ENCODE measurements at places on chromosomes 13 and 19.

GRCh38 chr13:111175372-111175771 lies 60.3 kb downstream of the ARHGEF7 start:
- DNase-seq, result no peak

DNA sequence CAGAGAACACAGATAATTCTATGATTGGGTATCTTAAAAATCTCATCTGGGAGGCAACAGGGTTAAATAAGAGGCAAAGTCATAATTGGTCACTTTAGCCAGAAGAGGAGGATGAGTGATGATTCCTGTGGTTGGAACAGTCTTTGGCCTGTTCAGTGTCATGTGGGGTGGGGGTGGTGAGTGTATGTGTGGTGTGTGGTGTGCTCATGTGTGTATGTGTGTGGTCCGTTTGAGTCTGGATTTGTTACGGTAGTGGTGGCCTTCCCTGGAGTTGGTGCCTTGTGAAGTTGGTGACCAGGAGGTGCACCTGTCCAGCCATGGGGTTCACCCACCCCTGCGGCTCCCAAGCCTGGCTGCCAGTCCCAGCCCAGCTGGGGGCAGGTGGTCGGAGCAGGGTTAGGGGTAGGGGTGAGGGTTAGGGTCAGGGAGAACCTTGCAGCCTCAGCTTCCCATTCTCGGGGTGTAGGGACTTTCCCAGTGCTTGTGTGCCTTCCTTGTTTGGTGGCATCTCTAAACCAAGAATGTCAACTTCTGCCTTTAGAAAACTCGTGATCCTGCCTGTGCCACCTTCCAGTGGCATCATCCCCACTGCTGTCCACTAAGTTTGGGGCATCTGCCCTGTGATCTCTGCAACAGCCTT lies 97.5 kb downstream of the RAB20 start:
- no peak for DNase-seq

GRCh38 chr19:30028118-30028991 lies 86.3 kb downstream of the URI1 start:
- no peak for DNase-seq

DNA sequence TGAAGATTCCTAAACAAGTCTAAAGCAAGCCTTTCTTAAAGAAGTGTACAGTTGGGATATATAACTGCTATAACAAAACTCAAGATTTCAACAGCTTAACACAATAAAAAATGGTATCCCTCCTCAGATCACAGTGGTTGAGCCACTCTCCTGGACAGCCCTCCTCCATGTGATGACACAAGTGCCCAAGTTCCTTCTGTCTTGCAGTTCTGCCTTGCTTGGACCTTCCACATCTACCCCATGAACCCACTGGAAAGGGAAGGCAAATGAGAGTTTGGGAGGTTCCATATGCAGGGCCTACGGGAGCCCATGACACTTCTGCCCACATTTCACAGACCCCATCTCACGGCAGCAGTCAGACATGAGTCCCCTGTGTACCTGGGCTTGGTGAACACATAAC lies 659.2 kb downstream of the UQCRFS1 start:
- DNase-seq, result no peak

GRCh38 chr13:34017231-34017630 lies 199.3 kb downstream of the RFC3 start:
- no peak for DNase-seq

DNA sequence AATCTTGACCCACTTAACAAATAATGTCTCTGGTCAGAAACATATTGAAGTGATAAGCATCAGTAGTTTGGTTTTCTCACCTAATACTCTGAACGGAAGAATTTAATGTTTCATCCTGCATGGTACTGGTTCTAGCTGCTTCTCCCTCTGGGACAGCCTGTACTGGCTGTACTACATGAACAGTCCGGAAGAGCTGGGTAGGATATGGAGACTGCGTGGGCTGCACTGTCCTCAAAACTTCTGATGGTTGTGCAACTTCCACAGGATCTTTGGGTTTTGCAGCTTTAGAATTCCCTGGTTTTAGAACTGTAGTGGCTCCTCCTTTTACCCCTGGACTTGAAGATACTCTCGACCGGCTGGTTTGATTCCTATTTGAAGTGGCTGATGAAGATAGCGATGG lies 78.3 kb downstream of the ELF1 start:
- no peak for DNase-seq

GRCh38 chr19:13262450-13262849 lies 112.2 kb downstream of the IER2 start:
- DNase-seq, result no peak

DNA sequence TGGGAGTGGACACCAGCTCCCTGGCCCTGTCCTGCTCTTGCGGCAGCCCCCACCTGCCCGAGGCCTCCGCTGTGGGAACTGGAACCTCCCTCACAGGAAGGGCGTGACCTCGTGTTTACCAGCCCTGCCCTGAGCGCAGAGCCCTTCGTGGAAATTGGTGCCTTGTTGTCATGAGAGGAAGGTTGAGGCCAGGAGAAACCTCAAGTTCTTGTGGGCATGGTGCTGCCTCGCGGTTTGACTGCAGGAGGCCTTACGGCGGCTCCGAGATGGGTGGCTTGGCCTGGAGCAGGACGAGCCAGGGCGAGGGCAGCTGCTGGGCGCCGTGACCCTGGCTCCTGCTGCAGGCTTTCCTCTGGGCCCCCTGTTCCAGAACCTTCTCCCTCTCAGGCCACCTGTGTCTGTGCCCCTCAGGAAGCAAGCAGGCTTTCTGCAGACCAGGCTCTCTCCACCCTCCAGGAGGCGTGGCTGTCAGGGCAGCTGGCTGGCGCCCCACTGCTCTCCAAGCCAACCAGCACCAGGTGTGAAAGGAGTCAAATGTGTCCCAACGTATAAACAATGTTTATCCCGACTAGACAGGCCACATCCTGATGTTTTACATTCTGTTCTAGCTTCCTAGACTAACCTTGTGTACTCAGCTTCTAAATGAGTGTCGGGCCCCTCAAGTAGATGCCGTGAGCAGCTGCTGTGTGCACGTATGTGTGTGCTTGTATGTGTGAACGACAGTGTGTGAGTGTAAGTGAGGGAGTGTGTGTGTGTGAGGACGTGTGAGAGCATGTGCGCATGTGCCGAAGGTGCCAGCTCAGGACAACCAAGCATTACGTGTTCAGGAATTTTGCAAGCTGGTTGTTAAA lies 10.4 kb upstream of the RASA3 start:
- no peak for DNase-seq

- DNase-seq, result no peak
Observed at GRCh38 chr19:14432791-14433553, at the start of gene PKN1. Gene PKN1 (plus strand): TSS chr19:14433306. CDS start chr19:14433522, 216 bp downstream.

DNA sequence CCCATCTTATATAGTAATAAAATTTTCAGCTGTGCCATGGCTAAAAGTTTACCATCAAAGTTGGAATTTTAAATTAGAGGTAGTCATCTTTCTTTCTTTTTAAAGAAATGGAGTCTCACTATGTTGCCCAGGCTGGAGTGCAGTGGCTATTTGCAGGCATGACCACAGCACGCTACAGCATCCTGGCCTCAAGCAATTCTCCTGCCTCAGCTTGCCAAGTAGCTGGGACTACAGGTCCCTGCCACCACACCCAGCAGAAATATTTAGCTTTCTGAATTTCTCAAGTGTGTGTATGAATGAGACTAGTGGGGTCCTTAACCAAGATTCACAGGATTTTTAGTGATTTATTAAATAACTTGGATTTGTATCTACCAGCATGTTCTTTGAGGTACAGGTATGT lies 30.5 kb upstream of the USPL1 start:
- DNase-seq, result no peak

- DNase-seq, result no peak
Observed at GRCh38 chr13:80359778-80360452, 19.0 kb upstream of the SPRY2 start.
